DND-41 (cell line): ENCODE measurements at places on chromosomes 6 and 20.
A peak's percentile ranks its signal among the peaks of the same experiment; 100 is the strongest.

GRCh38 chr20:3164043-3164762 is 4.5 kb upstream of the FASTKD5 start:
- H3K27ac ChIP-seq, result no peak overlapping the region
- DNase-seq, result no peak
- no peak overlapping the region for H3K4me3 ChIP-seq
- peaks cover 11% of the 10 kb centered on the region for H3K4me1 ChIP-seq

DNA sequence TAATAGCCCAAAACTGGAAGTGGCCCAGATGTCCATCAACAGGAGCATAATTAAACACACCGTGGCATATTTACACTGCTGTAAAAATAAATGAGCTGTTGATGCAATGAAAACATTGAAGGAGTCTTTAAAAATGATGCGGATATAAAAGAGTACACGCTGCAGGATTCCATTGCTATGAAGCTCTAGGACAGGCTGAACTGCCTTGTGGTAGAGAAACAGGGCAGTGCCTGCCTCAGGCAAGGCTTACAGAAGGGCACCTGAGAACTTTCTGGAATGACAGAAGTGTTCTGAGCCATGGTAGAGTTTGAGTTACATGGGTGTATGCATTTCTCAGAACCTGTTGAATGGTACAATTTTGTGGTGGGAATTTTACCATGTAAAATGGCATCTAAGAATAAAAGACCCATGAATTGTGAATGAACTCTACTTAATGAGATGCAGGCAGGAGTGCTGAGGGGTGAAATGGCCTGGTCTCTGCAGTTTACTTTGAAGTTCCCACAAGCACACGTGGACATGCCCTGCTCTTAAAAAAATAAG is 45.3 kb upstream of the RIN2 start:
- no peak overlapping the region for H3K4me3 ChIP-seq
- H3K27ac ChIP-seq, result no peak overlapping the region
- H3K36me3 ChIP-seq, result no peaks in the 10 kb centered on the region
- H3K4me1 ChIP-seq, result no peaks in the 10 kb centered on the region
- no peaks in the 10 kb centered on the region for H3K27me3 ChIP-seq
- DNase-seq, result no peak

- H3K4me1 ChIP-seq, result no peaks in the 10 kb centered on the region
- DNase-seq, result peak; percentile 44
- no peaks in the 10 kb centered on the region for H3K36me3 ChIP-seq
- no peak overlapping the region for H3K27ac ChIP-seq
- H3K4me3 ChIP-seq, result no peak overlapping the region
- H3K27me3 ChIP-seq, result no peaks in the 10 kb centered on the region
Measured at GRCh38 chr6:12150812-12151432, 138.8 kb downstream of the HIVEP1 start.

GRCh38 chr6:1644516-1645060 is 34.9 kb downstream of the FOXC1 start:
- no peak for DNase-seq
- no peaks in the 10 kb centered on the region for H3K36me3 ChIP-seq
- H3K27ac ChIP-seq, result no peak overlapping the region
- no peaks in the 10 kb centered on the region for H3K27me3 ChIP-seq
- H3K4me3 ChIP-seq, result no peak overlapping the region

GRCh38 chr20:35301426-35301825 is 9.2 kb upstream of the FAM83C start:
- peaks cover 24% of the 10 kb centered on the region for H3K36me3 ChIP-seq
- H3K4me3 ChIP-seq, result no peak overlapping the region
- H3K4me1 ChIP-seq, result no peaks in the 10 kb centered on the region
- no peaks in the 10 kb centered on the region for H3K27me3 ChIP-seq
- DNase-seq, result no peak

DNA sequence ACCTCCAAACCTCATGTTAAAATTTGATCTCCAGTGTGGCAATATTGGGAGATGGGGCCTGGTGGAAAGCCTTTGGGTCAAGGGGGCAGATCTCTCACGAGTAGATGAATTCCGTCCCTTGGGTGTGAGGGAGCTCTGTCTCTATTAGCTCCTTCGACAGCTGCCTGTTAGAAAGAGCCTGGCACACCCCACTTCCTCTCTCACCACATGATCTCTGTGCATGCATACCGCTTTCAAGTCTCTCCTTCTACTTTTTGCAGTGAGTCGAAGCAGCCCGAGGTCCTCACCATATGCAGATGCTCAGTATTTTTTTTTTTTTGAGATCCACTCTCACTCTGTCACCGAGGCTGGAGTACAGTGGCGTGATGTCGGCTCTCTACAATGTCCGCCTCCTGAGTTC is 176.9 kb downstream of the SYNDIG1 start:
- no peak overlapping the region; the same call in 1 of the 2 replicates for H3K27ac ChIP-seq
- no peaks in the 10 kb centered on the region for H3K27me3 ChIP-seq
- H3K4me3 ChIP-seq, result no peak overlapping the region
- peak; percentile 42 for DNase-seq
